Colonic mucosa (tissue), 4 donors: ENCODE measurements at places on chromosomes 13 and 19.
A peak's percentile ranks its signal among the peaks of the same experiment; 100 is the strongest.

DNA sequence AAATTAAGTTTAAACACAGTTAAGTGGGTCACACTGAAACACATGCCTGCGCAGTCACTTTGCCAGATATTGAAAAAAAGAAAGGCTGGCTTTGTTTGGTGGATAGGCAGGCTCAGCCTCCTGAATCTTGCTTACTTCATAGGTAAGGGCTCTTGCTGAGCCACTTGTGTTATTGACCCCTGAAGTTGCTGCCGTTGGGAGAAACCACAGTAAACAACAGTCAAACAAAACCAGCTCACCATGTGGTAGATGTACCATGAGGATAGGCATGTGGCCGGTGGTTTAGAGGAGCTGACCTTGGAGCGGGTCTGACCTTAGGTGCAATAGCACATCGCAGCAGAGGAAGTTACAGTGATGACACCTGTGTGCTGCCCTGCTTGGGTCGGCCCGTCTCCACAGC lies 52.2 kb downstream of the SPATA13 start:
- H3K4me1 ChIP-seq, result no peaks in the 10 kb centered on the region
- H3K4me3 ChIP-seq, result no peak overlapping the region
- no peaks in the 10 kb centered on the region for H3K27me3 ChIP-seq

DNA sequence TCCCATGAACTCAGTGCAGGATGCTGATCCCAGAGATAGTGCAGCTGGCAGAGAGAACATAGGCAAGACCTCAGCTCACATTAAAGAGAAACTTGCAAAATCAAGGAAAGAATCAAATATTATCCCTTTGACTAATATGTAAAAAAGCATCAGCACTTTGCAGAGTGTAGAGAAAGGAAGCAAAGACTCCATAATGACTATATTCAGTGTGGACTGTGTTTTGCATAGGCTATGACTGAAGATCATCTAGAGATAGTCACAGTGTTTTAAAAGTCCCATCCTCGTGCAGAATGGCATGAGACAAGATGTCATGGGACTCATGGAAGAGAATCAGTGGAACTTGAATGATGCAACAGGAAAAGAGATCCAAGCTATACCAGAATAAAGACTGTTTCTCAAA lies 84.0 kb downstream of the RAP2A start:
- H3K36me3 ChIP-seq, result no peaks in the 10 kb centered on the region
- H3K4me3 ChIP-seq, result no peak overlapping the region
- DNase-seq, result no peak
- H3K27me3 ChIP-seq, result no peaks in the 10 kb centered on the region
- H3K4me1 ChIP-seq, result no peaks in the 10 kb centered on the region
- H3K27ac ChIP-seq, result no peak overlapping the region

DNA sequence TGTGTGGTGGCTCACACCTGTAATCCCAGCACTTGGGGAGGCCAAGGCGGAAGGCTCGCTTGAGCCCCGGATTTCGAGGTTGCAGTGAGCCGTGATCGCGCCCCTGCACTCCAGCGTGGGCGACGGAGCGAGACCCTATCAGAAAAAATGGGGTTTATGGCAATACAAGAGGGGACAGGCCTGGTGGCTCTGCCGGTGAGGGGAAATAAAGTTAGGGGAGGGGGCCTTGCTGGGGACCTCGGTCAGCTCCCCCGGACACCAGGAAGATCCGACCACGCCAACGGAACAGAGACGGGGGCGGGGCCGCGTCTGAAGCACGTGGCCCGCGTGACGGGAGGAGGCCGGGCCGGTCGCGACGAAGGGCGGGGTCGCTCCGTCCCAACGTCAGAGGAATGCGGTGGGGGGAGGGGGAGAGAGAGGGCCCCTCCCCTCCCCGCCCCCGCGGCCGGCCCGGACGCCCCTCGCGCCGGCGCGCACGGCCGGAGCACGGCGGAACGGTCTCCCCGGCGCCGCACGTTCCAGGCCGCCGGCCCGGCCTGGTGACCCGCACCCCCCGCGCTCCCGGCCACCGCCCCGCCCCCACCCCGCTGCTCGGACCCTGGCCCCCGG lies 1.9 kb upstream of the HNRNPL start:
- H3K4me3 ChIP-seq, result peak overlapping the region; percentile 68
- peak; percentile 96 for DNase-seq
- H3K27ac ChIP-seq, result peak overlapping the region; percentile 100
- H3K36me3 ChIP-seq, result peaks cover 4% of the 10 kb centered on the region

- no peaks in the 10 kb centered on the region for H3K36me3 ChIP-seq
- no peak overlapping the region for H3K4me3 ChIP-seq
- H3K27me3 ChIP-seq, result no peaks in the 10 kb centered on the region
These were observed 357.4 kb downstream of the TDRD3 start for GRCh38 chr13:60754211-60755090.

GRCh38 chr19:7550987-7551761 lies 15.7 kb downstream of the PNPLA6 start:
- no peaks in the 10 kb centered on the region for H3K36me3 ChIP-seq
- no peak overlapping the region for H3K27ac ChIP-seq
- peak; percentile 83 for DNase-seq
- H3K27me3 ChIP-seq, result no peaks in the 10 kb centered on the region

DNA sequence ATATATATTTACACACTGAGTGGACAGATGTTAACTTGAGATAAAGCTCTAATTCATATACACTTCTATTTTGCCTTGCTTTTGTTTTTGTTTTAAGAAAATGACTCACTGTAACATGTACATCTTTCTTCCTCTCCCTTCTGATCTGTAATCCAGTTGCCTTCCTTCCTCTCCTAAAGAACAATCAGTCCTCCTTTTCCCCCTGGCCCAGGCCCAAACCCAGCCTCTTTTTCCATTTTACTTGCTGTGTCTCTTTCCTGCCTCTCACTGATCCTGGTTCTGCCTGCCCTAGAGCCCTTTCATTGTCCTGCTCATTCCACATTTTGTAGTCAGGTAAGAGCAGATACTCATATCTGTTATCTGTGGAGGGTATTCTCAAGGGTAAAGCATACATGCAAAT lies 50.8 kb downstream of the ZAR1L start:
- DNase-seq, result no peak
- H3K27me3 ChIP-seq, result no peaks in the 10 kb centered on the region
- H3K27ac ChIP-seq, result no peak overlapping the region
- H3K36me3 ChIP-seq, result no peaks in the 10 kb centered on the region
- no peak overlapping the region for H3K4me3 ChIP-seq
- H3K4me1 ChIP-seq, result no peaks in the 10 kb centered on the region

GRCh38 chr13:48842316-48842715 lies 133.4 kb upstream of the FNDC3A start:
- DNase-seq, result no peak
- no peak overlapping the region for H3K4me3 ChIP-seq
- no peak overlapping the region for H3K27ac ChIP-seq
- no peaks in the 10 kb centered on the region for H3K36me3 ChIP-seq
- no peaks in the 10 kb centered on the region for H3K27me3 ChIP-seq

DNA sequence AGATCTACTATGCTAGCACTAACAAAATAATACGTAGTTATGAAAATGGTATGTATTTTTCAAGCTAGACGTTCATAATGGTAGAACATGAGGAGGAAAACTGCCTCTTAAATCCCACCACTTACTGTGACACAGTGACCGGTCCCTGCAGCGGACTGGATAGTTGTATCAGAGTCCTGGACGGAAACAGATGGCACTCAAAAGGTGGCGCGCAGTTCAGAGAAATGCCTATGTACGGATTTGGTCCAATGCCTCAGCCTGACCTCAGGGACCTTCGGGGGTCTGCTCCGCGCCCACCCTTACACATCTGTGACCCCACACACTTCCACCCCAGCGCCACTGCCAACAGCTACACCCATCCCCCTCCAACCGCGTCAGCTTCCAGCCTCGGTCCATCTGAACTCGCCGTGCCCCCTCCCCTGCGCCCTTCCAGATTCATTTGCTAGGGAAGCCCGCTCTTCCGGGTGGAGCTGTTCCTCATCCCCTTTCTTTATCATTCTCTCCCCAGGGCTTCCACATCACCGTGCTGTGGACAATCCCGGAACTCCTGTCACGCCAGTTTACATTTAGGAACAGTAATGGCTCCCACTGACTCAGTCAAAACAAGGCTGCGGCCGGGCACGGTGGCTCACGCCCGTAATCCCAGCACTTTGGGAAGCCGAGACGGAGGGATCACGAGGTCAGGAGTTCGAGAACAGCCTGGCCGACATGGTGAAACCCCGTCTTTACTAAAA lies 792 bp upstream of the LENG8 start:
- peaks cover 11% of the 10 kb centered on the region for H3K4me1 ChIP-seq
- H3K36me3 ChIP-seq, result peaks cover 16% of the 10 kb centered on the region
- peak overlapping the region; percentile 96 for H3K4me3 ChIP-seq

DNA sequence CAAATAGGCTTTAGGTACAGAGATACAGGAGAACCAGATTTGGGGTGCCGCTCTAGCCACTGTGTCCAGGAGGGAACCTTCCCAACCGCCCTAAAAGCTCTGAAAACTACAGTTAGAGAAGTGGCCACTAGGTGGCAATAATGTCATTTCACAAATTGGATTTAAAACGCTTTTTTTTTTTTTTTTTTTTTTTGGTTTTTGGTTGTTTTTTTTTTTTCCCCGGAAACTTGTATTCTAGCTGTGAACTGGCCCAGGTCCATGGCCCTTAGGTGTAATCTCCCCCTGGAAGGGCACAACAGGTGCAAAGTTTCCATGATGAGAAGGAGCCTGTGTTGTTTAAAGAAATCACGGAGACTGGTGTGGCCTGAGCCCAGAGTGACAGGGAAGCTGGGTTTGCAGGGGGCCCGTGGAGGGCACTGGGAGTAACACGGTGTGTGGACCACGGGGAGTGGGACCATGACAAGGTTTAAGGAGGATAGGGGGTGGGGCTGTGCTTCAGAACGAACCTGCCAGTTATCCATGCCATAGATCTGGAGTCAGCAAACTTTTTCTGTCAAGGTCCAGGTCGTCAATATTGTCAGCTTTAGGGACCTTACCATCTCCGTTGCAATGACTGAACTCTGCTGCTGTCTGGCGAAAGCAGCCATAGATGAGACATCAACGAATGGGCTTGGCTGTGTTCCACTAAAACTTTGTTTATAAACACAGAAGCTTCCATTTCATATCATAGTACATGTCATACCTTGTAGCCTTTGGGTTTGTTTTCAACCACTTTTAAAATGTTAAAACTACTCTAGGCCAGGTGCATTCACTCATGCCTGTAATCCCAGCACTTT lies 10.1 kb downstream of the OR1I1 start:
- H3K36me3 ChIP-seq, result no peaks in the 10 kb centered on the region
- H3K27me3 ChIP-seq, result no peaks in the 10 kb centered on the region

DNA sequence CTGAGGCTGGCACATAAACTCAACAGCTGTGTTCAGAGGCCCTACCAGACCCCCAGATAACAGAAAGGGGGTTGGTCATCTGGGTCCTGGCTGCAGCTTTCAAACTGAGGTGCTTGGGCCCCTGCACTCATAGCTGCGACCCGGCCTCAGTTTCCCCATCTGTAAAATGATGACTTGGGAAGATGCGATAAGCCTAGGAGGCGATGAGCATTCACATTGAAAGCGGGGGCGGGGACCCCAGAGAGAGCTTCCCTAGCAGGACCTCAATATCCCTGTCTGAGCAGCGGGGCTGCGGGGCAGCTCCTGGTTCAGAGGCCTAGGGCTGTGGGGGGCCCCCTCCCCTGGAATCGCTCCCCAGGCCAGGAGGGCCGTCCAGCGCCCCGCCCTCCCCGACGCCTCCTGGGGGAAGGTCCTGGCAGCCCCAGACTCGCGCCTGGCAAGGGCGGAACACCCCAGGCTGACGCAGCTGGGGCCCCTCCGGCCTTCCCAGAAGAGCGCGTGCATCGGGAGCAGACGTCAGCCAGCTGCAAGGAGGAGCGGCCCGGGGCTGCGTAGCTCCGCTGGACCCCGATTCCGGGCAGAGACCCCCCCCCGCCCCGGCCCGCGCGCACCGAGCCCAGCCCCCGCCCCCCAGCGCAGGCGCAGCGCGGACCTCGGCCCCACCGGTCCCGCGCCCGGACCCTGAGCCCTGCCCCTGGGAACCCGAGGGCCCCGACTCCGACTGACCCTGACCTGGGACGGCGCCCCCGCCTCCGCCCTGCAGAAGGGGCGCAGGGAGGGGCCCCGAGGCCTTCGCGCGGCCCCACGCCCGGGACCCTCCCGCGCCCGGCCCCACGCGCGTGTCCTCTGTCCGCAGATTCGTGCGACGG lies 3.5 kb downstream of the FSTL3 start:
- H3K36me3 ChIP-seq, result no peaks in the 10 kb centered on the region
- peaks cover 19% of the 10 kb centered on the region for H3K27me3 ChIP-seq
- H3K4me1 ChIP-seq, result no peaks in the 10 kb centered on the region
- peak overlapping the region; percentile 81 for H3K27ac ChIP-seq
- peak; percentile 58 for DNase-seq
- H3K4me3 ChIP-seq, result peak overlapping the region; percentile 58

- no peak overlapping the region for H3K4me3 ChIP-seq
- H3K27me3 ChIP-seq, result no peaks in the 10 kb centered on the region
These were observed 419.3 kb upstream of the KLHL1 start for GRCh38 chr13:70527599-70527998.

- H3K27me3 ChIP-seq, result no peaks in the 10 kb centered on the region
- DNase-seq, result no peak
- H3K4me1 ChIP-seq, result no peaks in the 10 kb centered on the region
- no peak overlapping the region for H3K4me3 ChIP-seq
- H3K27ac ChIP-seq, result no peak overlapping the region
These were observed 85.2 kb downstream of the NDFIP2 start for GRCh38 chr13:79566118-79566517.

DNA sequence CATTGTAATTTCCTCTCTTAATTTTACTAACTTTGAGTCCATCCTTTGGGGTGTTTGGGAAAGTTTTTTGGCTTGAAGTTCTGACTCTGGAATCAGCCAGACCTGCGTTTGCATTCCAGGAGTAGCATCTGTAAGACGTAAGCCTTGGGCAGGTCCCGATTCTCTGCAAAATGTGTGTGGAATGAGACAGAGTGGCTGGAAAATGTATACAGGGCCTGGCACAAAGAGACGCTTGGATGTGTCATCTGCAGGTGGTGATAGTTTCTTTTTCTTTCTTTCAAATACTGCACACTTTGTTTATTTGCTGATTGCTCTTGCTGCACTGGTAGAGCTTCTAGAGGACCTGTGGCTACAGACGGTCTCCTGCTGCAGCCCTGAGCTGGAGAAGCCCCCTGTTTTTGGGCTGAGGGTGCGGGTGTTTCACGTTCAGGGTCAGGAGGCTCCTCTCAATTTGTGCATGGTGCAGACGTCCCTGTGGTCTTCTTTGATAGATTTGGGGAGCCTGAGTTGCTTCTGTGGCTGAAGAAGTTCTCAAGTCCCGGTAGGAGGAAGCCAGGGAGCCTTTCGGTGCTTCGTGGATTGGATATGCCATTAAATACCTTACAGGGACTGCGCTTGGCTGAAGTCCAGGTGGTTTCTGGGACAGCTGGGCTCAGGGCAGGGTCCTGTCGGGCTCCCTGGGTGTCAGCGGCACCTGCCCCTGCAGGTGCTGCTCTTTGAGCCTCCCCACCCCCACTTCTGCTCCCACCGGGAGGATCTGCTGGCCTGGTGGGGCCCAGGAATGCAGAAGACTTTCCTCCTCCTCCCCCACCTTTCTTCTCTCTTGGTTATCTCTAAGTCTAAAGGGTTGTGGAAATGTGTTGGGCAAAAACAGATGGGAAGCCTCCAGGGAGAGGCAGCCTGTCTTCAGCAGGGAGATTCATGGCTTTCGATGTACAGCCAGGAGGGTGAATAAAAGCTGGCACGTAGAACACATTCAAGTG lies 44.0 kb upstream of the GAS6 start:
- DNase-seq, result peak; percentile 34
- no peaks in the 10 kb centered on the region for H3K36me3 ChIP-seq
- H3K27me3 ChIP-seq, result no peaks in the 10 kb centered on the region
- no peak overlapping the region for H3K4me3 ChIP-seq
- H3K27ac ChIP-seq, result no peak overlapping the region
